ENCODE measurements at places on chromosomes 7 and 10. TPM values are rescaled to one million over a fixed set of nuclear protein-coding genes. Genes with fewer than 3 reads are reported as not detected.

- no peak for DNase-seq
These were observed 1.5 kb upstream of the FERD3L start for GRCh38 chr7:19146699-19147098.

The TMEM139 gene
- total RNA-seq: 12.0 TPM

DNA sequence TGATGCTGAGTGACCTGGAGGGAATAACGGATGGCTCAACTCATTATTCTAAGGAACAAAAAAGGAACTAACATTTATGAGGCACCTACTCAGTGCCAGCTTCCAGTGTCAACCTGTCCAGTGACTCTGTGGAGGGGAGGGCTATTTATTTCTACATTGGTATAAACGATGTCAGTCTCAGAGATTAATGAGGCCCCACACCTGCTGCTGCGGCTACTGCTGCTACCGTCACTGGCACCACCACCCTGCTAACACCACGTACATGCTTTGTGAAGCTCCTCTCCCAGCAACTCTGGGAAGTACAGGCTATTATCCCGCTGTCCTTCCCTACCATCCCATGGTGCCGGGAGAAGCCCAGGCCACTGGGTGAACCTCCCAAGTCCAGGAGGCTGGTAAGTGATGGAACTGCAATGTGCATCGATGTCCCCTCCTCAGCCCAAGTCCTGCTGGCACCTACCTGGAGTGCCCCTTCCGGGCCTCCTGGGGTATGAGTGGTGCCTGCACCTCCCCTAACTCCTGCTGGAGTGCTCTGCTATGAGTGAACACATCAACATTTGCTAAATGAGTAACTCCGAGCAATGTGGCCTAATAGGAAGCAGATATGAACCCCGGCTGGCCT lies 101.5 kb downstream of the ARHGAP22 start:
- no peak for DNase-seq

DNA sequence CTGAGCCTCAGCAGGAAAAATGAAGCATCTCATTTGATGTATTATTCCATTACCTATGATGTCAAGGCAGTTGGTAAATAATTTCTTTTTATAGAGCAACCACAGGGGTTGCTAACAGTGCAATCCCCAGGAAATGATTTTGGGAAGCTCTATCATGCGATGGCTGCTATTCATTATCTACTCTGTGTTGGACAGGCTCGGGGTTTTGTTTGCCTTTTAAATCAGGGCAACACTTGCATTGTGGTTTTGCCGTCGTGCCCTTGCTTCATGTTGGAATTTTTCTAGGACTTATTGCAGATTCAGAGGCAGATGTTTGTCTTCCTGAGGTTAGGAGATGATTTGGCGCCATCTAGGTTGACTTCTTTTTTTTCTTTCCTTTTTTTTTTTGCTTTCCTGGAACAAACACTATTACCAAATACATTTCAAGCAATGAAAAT lies 128.4 kb downstream of the BICC1 start:
- DNase-seq: no peak

DNA sequence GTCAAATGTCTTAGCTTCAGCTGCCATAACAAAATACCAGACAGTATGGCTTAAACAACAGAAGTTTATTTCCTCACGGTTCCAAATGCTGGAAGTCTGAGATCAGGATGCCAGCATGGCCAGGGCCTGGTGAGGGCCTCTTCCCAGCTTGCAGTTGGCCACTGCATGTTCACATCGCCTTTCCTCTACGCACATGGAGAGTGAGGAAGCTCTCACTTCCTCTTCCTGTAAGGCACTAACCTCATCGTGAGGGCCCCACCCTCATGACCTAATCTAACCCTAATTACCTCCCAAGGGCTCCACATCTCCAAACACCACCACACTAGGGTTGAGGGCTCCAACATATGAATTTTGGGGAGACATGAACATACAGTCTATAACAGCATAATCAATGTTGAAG lies 14.4 kb downstream of the ZNF33B start:
- no peak for DNase-seq

- no peak for DNase-seq
These were observed 27.6 kb upstream of the LAMB1 start for GRCh38 chr7:108030516-108030915.

The CCL26 gene
- total RNA-seq: 6.3 TPM

- no peak for DNase-seq
These were observed 32.0 kb downstream of the STK31 start for GRCh38 chr7:23742051-23742450.

GRCh38 chr7:75961218-75961617 lies 33.2 kb downstream of the TMEM120A start:
- DNase-seq: no peak

DNA sequence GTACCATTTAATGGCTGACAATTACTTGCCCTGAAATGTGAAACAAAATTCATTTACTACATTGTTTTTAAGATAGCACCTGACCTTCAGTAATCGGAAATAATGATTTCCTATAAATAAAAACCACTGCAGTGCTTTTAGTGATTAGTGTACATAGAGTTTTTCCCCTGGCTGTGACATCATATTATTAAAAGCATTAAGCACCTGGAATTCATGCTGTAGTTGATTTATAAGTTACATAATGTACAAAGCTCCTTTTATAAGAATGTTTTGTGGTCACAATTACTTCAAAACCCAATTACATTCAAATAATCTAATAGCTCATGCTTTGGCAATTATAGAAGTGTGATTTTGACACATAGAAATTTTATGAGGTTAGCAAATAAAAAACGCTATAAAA lies 44.3 kb upstream of the EIF4H start:
- DNase-seq: no peak

GRCh38 chr7:142098004-142098403 lies 13.5 kb upstream of the MGAM2 start:
- DNase-seq: no peak

- peak; percentile 58 for DNase-seq
These were observed 191.0 kb downstream of the LSM5 start for GRCh38 chr7:32299133-32299702.

- no peak for DNase-seq
These were observed 39.0 kb downstream of the SMNDC1 start for GRCh38 chr10:110265573-110266193.

- no peak for DNase-seq
These were observed 244.6 kb downstream of the POLR1F start for GRCh38 chr7:19464241-19464640.

The STN1 gene
- total RNA-seq: 26.7 TPM

GRCh38 chr10:61943674-61944378 lies 42.3 kb downstream of the ARID5B start:
- no peak for DNase-seq

GRCh38 chr7:156400046-156400445 lies 240.5 kb upstream of the RNF32 start:
- no peak for DNase-seq

DNA sequence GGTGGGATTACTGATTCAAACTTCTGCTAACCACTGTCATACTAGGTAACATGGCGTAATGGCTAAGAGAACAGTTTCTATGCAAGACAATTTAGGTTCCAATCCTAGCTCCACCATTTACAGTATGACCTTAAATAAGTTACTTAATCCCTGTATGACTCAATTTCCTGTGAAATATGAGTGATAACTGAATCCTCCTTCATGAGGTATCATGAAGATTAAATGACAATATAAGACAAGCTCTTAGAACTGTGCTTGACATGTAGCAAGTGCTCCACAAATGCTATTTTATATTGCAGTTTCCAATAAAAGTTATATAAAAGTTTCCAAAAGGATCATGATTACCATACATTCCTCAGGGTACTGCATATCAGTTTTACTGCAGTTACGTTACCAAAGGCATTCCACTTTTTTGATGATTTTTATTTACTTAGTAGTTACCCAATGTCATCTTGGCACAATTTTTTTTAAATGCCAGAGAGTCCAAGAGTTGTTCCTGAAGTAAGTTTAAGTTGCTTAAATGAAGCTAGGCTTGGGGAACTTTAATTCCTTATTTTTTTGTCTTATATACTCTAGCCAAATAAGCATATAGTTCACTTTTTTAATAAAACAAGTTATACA lies 7.1 kb downstream of the DOCK4 start:
- no peak for DNase-seq

DNA sequence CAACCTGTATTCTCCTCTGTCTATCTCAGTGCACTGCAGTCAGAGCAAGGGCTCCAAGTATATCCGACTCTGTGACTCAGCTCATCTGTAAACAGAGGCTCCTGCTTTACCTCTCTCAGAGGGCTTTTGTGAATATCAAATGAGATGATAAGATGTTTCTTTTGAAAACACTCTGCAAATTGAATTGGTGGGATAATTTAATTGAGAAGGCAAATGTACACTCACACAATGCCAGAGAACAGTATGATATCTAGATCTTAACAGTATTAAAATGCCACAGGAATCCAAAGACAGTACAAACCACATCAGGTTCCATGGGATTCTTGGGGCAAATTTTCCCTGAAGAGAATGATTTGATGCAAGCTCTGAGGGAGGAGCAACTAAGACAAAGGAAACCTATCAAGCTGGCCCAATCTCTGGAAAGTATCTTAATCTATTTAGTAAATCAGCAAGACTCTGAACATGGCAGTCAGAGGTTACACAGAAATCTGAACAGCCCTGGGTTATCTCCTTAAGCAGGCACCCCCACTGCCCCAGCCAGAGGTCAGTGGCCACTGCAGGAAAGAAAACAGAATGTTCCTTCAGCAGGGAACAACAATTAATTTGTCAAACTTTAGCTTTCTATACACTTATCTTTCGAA lies 45.9 kb downstream of the DOCK4 start:
- DNase-seq: no peak

DNA sequence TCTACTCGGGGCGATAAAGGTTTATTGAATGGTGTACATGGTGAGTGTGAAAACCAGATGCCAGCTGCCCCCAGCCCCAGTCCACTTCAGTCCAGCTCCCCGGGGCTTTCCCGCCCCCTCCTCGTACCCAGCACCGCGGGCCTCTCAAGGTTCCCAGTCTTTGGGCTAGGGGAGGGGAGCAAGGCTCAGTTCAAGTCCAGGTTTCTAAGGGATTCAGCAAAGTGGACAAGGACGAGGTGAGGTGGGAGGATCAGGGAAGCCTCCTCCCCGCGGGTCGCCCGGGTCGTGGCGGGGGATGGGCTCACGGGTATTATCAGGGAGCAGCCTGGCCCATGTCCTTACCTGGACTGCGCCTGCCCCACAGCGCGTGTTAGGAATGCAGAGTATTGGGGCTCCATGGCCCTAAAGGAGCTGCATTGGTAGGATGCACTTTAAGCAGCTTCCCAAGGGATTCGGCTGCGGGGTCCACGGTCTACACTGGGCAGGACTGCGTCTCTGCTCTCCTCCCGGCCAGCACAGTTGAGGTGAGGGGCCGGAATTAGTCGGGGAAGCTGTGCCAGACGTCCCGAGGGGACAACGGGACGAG lies 541 bp upstream of the PFKFB3 start:
- no peak for DNase-seq

The IGFBP3 gene
- total RNA-seq: 235 TPM

DNA sequence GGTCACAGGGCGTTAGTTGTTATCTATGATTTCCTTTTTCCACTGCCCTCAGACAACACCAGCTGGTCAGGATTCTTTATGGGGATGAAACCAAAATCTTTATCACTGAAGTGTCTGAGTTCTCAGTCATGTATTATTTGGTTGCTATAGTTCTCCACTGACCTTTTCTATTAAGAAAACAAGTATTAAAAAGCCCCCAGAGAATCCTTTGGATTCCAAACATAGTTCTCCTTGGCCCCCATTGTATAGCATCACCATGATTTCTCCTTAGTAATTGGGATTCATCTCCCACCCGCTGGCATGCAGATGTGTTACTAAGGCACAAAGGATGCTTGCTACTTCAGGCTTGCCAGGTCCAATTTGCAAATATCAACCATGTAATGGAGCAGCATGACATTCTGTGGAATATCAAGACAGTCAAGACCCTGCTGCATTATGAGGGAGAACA lies 94.3 kb downstream of the IQUB start:
- DNase-seq: no peak

DNA sequence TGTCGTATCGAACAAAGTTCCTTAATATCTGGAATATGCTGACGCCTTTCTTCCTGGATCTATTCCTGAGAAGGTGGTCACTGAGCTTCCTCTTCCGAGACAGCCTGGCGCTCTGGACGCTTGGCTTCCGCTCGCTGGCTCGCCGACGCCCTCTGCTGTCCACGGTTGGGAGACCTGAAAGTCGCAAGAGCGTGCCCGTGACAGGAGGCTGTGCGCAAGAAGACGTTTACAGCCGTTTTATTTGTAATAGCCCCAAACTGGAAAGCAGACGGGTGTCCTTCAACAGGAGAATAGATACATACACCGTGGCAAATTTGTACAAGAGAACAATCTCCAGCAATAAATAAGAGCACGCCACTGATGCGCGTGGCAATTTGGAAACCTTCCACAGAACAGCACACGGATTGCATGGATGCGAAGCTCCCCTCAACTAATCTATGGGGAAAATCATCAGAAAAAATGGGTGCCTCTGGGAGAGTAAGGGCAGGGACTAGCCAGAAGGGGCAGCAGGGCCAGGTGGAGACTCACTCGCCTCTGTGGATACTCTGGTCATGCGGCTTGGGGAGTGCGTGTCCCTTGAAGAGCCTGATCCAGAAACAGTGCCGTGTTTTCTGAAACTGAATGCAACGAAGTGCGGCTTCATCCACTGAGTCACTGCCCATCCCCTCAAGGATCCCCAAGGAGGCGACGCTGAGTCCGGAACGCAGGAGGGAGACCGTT lies 41.5 kb upstream of the BNIP3 start:
- peak; percentile 73 for DNase-seq

The OR2A7 gene
- total RNA-seq: 1.2 TPM

DNA sequence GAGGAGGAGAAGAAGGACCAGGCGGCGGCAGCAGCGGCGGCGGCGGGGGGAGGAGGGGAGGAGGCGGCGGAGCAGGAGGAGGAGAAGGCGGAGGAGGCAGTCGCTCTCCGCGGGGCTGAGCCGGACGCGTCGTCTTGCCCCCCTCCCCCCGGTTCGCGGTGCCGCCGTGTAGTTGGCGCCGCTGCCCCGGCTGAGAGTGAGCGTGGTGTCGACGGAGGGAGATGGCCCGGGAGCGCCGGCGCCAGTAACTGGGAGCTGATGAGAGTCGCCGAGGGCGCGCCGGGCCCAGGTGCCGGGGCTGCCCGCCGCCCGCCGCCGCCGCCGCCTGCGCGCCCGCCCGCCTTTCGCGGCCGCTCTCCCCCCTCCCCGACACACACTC lies 257 bp downstream of the WAC start:
- DNase-seq: no peak

GRCh38 chr10:112801748-112802147 lies 148.3 kb upstream of the TCF7L2 start:
- no peak for DNase-seq

- no peak for DNase-seq
These were observed 29.7 kb downstream of the TMEM270 start for GRCh38 chr7:73890555-73891147.

DNA sequence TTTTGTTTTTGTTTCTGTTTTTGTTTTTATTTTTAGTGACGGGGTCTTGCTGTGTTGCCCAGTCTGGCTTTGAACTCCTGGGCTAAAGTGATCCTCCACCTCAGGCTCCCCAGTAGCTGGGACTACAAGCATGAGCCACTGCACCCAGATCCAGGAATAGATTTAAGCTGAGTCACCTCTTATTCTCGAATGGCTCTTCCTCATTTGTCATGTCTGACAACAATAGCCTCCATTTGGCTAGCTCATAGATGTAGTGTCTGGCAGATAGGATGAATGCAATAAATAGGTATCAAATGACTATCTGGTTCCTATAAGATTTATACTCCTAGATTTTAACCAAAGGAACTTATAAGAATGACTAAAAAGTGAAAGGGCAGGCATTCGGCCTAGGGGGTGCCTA lies 172.9 kb downstream of the TMEM26 start:
- no peak for DNase-seq

GRCh38 chr7:158322616-158323530 lies 264.8 kb downstream of the PTPRN2 start:
- DNase-seq: no peak

The PRKG1 gene
- total RNA-seq: 14.5 TPM

- no peak for DNase-seq
These were observed 230.1 kb downstream of the TCERG1L start for GRCh38 chr10:131081376-131081775.

All from tibial nerve (tissue), 4 donors.